Epithelial cell of proximal tubule (primary cell): ENCODE measurements at places on chromosomes 5 and 9.
A peak's percentile ranks its signal among the peaks of the same experiment; 100 is the strongest.

GRCh38 chr9:116580853-116581252 is 106.3 kb upstream of the TRIM32 start:
- DNase-seq = no peak

- no peak for DNase-seq
Measured at GRCh38 chr5:133331941-133332340, 280.1 kb downstream of the HSPA4 start.

DNA sequence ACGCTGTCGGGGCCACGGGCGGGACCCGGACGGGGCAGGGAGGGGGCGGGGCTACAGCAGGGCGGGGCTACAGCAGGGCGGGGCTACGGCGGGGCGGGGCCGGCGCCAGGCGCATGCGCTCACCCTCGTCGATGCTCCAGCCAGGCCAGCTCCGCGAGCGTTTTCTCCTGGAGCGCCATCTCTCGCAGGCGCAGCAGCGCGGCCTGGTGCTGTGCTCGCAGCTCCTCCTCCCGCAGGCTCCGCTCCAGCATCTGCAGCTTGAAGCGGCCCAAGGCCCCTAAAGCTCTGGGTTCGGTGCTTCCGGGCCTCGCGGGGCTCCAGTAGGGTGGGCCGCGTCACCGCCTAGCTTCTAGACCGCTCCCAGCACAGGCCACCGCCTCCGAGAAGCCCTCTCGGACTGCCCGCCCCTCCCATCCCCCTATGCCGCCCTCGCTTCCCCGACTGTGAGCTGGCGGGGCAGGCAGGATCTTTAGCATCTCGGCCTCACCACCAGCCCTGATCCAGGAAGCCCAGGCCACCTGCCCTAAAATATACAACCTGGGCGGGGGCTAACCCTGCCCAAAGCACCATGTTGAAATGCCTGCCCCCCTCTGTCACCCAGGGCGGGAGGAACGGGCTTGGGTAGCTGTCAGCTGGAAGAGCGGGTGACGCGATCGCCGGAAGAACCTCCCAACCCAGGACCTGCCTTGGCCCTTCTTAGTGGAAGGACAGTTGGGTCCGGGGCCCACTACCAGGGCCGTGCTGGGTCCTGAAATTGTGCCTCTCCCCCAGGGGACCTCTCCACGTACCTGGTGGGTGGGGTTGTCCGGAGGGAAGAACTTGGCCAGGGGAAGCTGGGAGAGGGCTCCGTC is 21.9 kb upstream of the QSOX2 start:
- no peak for DNase-seq

- DNase-seq = no peak
Measured at GRCh38 chr5:122844136-122844909, 1.1 kb upstream of the SNX24 start.

GRCh38 chr9:93308676-93309075 is 124.7 kb downstream of the WNK2 start:
- DNase-seq = no peak

DNA sequence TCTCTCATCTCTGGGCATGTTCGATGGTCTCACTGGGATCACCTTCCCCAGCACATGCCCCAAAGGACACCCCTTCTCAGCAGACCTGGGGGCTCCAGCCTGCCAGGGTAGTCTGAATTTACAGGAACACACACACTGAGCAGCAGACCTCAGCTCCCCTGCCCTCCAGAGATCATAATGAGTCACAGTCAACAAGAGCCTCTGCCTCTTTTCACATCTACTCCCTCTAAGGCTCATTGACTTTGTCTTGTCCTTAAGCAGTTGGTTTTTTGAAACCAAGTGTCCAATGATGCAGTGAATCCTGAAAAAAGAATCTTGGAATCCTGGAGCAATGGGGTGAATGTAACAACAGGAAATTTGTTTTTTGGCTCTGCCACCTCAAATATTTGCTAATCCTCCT is 20.8 kb downstream of the GABBR2 start:
- no peak for DNase-seq

- DNase-seq = no peak
Measured at GRCh38 chr5:178108966-178109365, 4.4 kb upstream of the N4BP3 start.

DNA sequence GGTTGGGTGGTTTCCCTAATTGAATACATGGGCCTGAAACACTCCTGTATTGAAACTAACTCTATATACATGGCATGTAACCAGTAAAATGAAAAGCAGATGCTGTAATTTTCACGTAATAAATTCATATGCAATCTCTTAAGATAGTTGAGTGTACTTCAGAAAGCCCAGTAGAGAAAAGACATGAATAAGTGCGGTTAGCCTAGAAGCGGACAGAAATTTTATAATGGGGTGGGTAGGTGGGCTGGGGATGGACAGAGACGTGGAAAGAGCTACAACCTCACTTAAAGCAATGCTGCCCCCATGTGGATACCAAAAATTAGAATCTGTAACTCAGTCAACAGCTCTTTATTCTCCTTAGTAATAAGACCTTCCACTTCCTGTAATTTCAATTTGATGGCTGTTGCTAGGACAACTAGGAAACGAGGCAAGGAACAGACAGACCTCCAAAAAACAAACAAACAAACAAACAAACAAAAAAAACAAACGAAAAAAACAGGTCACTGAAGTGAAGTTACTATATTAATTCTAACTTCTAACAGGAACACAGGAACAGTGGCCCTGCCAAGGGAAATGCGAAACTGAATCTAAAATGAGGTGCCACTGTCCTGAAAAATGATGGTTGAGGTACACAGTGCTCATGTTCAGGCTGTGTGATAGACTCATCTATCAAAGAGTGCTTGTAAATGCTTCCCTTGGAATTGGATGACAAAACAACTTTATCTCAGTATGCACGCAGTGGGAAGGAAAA is 103.4 kb upstream of the GNA14 start:
- DNase-seq = peak; percentile 12

DNA sequence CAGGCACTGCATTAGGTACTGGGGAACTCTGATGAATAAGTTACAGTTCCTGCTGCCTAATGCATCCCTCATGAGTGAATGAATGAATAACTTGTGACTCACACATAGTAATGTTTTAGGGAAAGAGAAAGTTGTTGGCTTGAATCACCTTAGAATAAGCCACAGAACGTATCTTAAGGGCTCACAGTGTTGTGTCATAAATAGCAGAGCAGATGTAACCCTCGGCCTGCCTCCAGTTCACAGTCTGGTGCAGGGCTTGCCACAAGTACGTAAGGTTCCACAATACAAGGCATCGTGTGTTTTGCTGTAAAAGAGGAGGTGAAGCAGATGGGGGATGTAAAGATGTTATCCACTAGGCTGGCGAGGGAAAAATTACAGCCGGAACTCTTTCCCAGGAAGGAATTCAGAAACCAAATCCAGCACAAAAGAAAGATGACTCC is 218.7 kb downstream of the TRPM3 start:
- peak; percentile 99 for DNase-seq

GRCh38 chr5:31027721-31028120 is 165.8 kb upstream of the CDH6 start:
- peak; percentile 82 for DNase-seq

- no peak for DNase-seq
Measured at GRCh38 chr9:136327304-136327974, at the start of gene GPSM1. GPSM1 (plus strand) TSS chr9:136327539; CDS start chr9:136327696, 157 bp downstream.

GRCh38 chr9:135698767-135699166 is 514 bp downstream of the SOHLH1 start:
- DNase-seq = no peak

GRCh38 chr5:71955723-71956122 is 151.6 kb upstream of the MAP1B start:
- DNase-seq = no peak

DNA sequence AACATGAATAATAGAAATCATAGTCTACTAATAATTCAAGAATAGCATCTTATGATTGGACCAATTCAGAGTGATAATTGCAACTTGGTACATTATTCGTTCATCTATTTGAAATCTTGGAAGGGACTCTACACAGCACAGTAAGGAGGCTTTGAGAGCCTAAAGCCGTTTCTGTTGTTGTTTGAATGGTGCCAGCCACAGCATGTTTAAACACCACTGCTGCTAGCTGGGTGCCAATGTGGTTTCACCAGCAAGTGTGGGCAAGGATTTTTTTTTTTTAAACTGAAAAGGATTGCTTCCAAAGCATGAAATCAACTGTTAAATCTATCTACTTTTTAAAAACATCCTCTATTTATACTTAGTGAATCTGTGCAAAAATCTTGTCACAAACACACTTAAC is 253.9 kb upstream of the MAP3K1 start:
- no peak for DNase-seq

DNA sequence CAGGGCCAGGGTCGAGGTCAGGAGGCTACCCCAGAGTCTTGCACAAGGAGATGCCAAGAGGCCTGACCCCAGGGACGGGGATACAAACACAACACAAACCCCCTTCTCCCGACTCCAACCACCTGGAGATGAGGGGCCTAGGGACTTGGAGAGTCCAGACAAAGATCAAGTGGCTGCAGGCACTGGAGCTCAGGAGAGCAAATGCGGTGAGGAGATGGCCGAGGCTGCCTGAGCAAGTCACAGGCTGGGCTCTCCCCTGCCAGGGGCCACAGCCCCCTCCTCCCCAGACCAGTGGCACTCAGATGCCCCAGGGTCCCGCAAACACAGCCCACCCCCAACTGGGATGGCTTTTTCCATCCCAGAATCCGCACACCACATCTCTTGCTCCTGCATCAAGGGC is 15.8 kb downstream of the SH3GLB2 start:
- DNase-seq = no peak

- no peak for DNase-seq
Measured at GRCh38 chr9:134123764-134124128, 12.1 kb upstream of the WDR5 start.

- no peak for DNase-seq
Measured at GRCh38 chr5:170067574-170068170, 38.0 kb upstream of the FOXI1 start.

GRCh38 chr9:20526500-20527319 is 95.6 kb downstream of the MLLT3 start:
- DNase-seq = peak; percentile 88

DNA sequence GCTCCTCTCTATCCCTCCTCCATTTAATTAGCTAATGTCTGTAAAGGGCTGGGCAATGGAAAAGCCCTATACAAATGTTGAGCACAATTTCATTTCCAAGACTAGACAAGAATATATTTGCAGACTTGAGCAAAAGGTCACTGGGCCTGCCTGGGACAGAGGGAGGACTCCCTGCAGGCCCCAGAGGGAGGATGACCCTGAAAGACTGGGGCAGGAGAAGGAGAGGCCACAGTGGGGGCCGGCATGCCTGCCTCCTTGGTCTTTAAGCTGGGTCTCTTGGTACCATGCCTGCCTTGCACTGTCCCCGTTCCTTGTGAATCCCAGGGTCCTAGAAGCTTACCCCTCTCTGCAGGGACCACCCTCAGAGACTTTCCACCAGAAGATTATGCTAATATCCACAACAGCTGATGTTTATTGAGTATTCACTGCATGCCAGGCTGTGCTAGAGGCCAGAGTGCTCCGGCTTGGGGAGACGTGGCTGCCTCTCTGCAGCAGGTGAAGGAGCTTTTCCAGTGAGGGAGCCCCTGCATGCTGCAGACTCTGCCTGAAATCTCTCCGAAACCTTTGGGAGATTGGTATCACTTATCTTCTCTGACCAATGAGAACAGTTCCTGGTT is 72.7 kb upstream of the HSPA9 start:
- DNase-seq = no peak

GRCh38 chr9:37453827-37454226 is 11.4 kb downstream of the ZBTB5 start:
- no peak for DNase-seq

DNA sequence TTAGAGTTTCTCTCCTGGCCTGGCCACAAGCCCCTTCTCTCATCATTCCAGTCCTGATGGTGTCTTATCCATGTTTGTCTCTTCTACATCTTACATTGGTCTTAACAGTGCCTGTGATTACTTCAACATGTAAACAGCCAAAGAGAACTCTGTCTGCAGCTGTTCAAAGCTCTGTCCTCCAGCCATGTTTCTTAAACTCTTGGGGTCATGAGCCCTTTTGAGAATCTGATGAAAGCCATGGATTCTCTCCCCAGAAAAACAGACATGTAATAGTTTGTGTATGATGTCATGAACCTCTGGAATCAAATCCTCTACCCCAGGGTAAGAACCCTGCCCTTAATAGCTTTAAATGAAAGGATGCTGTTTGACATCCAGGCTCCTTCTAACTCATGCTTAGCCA is 30.1 kb downstream of the MAMDC2 start:
- DNase-seq = no peak

- no peak for DNase-seq
Measured at GRCh38 chr9:70761139-70761670, 346.7 kb upstream of the KLF9 start.

- no peak for DNase-seq
Measured at GRCh38 chr5:36770125-36770524, 106.4 kb upstream of the NIPBL start.

DNA sequence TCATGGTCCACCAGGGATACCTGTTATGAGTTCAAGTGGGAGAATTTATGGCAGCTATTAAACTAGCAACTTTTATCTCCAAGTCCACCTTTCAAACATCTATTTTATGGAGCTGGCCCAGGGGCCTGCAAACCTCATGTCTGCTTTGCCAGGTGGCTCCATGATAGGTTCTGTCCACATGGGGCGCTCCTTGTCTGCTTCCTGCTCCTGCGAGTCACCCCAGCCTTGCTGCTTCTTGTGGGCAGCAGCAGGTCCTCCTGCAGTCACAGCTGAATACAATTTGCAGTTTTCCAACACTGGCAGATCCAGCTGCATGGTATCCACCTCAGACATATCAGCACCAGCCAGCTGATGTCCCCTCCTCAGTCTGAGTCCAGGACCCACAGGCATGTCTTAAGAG is 39.6 kb upstream of the FRRS1L start:
- DNase-seq = no peak

- no peak for DNase-seq
Measured at GRCh38 chr9:127263664-127264063, 910 bp upstream of the GARNL3 start.

GRCh38 chr5:58202941-58203444 is 256.9 kb downstream of the PLK2 start:
- DNase-seq = no peak

DNA sequence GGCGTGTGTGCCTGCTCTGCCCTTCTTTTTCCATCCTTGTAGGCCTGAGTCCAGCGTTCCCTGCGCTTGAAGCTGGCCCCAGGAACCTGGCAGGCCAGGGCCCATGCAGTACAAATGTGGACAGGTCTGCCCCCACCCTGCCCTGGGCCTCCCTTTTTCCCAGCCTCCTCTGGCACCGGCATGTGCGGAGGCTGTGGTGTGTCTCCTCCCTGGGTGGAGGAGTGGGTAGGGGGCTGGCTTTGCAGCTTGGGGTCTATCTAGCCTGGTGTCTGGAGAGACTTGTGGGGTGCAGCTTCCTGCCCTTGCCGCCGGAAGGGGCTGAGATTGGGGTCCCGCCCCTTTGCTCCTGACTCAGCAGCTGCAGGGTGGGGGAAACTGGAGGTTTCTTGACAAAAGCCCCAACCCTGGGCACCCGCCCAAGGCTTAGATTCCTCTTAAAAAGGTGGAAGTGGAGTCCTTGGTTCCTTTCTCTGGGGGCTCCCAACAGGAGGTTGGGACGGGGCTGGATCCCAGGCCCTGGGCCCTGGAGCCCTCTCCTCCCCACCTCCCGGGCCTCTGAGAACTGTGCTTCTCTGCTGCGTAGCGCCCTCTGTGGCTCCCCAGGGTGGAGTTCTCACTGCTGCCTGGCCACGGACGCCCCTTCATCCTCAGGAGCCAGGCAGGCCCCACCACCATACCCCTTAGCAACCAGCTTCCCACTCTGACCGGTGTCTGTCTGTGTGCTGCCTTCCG is 18.0 kb downstream of the RXRA start:
- no peak for DNase-seq
